ENCODE measurements at places on chromosomes 4 and X. TPM values are rescaled to one million over a fixed set of nuclear protein-coding genes. Genes with fewer than 3 reads are reported as not detected.

The IL9R gene
- polyA plus RNA-seq, result 0.11 TPM

The GAGE12J gene
- not detected for polyA plus RNA-seq

The CCDC149 gene
- 14.3 TPM for polyA plus RNA-seq

The L1CAM gene
- 3.9 TPM for polyA plus RNA-seq

The CLIC2 gene
- 2.2 TPM for polyA plus RNA-seq

The RIBC1 gene
- polyA plus RNA-seq, result 2.2 TPM

The NLRP2B gene
- not detected for polyA plus RNA-seq

The AKAP14 gene
- polyA plus RNA-seq, result not detected

The GAGE12F gene
- not detected for polyA plus RNA-seq

The CT45A3 gene
- not detected for polyA plus RNA-seq

The GIMD1 gene
- not detected for polyA plus RNA-seq

The MAGEC3 gene
- polyA plus RNA-seq, result not detected

The CDKN2AIP gene
- polyA plus RNA-seq, result 5.9 TPM

The TRIM75 gene
- polyA plus RNA-seq, result not detected

The SYNPO2 gene
- polyA plus RNA-seq, result 2.9 TPM

The FAM9A gene
- not detected for polyA plus RNA-seq

The GPC4 gene
- 4.8 TPM for polyA plus RNA-seq

The VCX2 gene
- not detected for polyA plus RNA-seq

The XAGE1A gene
- not detected for polyA plus RNA-seq

The CDKL2 gene
- polyA plus RNA-seq, result 0.23 TPM

All from pancreas (tissue), 10 donors.